ENCODE measurements at places on chromosomes 16 and 17. TPM values are rescaled to one million over a fixed set of nuclear protein-coding genes. Genes with fewer than 3 reads are reported as not detected.

DNA sequence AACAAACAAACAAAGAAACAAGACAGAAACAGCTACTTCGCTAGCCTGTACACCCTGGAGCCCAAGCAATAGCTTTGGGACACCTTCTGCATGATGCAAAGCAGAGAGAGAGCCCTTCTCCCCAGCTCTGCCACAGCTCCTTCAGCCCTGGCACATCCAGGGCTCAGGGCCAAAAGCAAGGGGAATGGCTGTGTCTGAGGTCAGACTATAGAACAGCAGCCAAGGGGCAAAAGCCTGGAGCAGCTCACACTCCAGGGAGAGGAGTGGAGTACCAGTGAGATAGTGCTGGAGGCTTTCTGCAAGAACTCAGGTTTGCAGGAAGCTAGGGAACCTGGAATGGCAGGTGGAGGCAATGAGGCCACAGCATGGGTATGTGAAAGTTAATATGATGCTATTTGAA is 11.6 kb upstream of the SEPHS2 start:
- DNase-seq = no peak
- H3K4me1 ChIP-seq = no peaks in the 10 kb centered on the region
- no peak overlapping the region for H3K4me3 ChIP-seq
- H3K27ac ChIP-seq = no peak overlapping the region
- no peaks in the 10 kb centered on the region for H3K27me3 ChIP-seq

- no peaks in the 10 kb centered on the region for H3K27me3 ChIP-seq
- no peak for DNase-seq
- H3K4me3 ChIP-seq = no peak overlapping the region
- H3K4me1 ChIP-seq = peaks cover under 1% of the 10 kb centered on the region
- H3K27ac ChIP-seq = no peak overlapping the region
Observed at GRCh38 chr17:50166518-50167181, 845 bp downstream of the SGCA start.

DNA sequence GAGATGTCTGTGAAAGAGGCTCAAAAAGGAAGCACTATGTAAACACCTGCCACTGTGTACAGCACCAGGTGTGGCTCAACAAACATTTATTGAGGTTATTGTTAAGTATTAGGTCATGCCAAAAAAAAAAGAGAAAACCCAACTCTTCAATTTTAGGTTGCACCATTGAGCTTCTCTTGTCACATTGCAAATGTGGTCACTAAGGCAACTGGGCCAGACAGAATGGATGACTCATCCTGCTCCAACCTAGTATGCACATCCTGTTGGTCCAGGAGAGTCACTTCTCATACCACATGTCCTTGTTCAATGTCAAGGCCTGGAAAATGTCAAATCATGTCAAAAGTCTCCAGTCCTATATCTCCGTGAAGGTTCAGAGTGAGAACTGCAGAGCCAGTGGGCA is 25.0 kb downstream of the HOXB1 start:
- H3K4me1 ChIP-seq = no peaks in the 10 kb centered on the region
- H3K36me3 ChIP-seq = no peaks in the 10 kb centered on the region
- DNase-seq = no peak

GRCh38 chr17:20053361-20053964 is 44.3 kb downstream of the SPECC1 start:
- no peak overlapping the region for H3K4me3 ChIP-seq
- no peaks in the 10 kb centered on the region for H3K36me3 ChIP-seq
- no peak overlapping the region for H3K27ac ChIP-seq
- DNase-seq = no peak
- no peaks in the 10 kb centered on the region for H3K4me1 ChIP-seq

GRB7 gene
- 3.0 TPM for total RNA-seq
